ENCODE measurements at places on chromosomes 13 and 19.

DNA sequence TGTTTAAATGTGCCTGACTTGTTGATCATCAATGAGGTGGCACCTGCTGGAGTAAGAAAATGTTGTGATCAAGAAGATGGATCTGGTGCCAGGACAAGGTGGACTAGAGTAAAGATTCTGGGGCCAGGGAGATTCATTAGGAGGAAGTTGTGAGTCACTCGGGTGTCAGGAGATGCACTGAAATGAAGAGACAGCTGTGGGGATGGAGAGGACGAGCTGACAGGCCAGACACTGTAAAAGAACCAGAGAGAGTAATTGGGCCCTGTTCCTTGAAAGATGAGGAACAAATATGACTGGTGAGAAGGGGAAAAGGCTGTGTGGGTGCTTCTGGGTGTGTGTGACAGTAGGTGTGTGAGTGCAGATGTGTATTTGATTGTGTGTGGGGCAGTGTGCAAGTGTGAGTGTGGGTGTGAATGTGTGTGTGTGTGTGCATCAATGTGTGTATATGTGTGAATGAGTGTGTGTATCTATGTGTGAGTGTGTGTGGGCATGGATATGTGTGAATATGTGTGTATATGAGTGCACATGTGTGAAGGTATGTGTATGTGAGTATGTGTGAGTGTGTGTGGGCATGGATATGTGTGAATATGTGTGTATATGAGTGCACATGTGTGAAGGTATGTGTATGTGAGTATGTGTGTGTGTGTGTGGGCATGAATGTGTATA, 260.5 kb downstream of the RFC3 start:
- no peak for DNase-seq

DNA sequence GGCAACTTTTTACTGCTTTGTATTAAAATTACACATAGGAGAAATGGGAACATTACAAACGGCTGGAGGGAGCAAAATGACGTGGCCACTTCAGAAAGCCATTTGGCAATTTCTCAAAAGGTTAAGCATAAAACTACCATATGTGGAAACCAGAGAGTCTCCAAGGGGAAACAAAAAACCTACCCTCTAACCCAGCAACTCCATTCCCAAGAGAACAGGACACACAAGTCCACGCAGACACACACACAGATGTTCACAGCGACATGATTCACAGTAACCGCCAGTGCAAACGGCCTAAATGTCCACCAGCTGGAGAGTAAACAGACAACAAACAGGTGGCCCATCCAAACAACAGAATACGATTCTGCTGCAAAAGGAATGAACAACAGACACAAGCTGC, 37.2 kb downstream of the STK24 start:
- DNase-seq: no peak

DNA sequence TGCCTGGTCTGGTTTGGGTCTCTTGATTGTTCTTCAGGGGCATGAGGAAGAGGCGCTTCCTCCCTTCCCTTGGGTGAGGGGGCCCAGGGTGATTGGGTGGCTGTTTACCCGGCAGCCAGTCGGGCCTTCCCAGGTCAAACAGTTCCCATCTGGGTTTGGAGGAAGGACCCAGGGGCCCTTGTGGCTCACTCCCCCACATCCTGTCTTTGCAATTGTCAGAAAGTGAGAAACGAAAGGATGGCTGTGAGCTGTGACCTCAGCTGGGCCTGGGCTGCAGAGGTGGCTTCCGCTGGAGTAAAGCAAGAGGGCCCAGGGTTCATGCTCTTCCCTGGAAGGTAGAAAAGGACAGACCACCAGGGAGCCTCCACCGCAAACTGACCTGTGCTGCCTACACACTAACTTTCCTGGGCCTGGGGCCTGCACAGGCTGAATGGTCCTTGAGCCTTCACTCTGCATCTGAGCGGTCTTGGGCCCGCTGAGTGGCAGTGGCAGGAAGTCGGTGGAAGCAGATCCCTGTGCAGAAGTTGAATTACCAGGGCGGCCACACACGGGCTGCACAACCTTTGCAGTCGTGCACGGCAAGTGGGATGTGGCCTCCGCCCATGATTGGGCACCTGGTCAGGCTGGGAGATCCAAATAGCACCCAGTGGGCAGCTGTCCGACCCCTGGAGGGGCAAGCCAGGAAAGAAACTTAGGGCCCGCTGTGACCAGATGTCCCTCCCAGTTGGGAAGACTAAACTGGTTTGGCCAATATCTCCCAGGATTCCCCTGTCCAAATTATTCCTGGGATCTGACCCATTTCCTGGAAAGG, 5.3 kb upstream of the CD79A start:
- no peak for DNase-seq

DNA sequence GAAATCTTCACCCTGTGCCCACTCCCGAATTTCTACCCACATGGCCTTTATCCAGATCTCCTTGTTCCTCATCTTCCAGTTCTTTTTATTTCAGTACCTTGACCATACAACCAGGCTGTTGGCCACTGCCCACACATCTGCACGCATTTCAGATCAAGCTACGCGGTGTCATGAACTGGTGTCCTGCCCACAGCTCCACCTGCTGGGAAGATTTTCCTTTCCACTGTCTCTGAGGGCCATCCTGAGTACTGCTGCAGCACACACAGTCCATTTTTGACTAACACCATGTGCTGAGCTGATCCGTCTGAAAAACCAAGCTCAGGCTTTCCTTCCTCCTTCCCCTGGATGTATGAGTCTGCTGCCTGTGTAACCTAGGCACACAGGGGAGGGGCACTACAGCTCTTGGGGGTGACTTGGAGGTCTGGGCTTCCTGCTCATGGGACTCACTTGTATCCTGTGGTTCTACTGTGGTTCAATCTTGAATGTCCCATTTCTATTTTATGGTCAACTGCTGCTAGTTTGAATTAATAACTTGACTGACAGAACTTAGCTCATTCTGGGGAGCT, 71.9 kb downstream of the WASF3 start:
- no peak for DNase-seq

DNA sequence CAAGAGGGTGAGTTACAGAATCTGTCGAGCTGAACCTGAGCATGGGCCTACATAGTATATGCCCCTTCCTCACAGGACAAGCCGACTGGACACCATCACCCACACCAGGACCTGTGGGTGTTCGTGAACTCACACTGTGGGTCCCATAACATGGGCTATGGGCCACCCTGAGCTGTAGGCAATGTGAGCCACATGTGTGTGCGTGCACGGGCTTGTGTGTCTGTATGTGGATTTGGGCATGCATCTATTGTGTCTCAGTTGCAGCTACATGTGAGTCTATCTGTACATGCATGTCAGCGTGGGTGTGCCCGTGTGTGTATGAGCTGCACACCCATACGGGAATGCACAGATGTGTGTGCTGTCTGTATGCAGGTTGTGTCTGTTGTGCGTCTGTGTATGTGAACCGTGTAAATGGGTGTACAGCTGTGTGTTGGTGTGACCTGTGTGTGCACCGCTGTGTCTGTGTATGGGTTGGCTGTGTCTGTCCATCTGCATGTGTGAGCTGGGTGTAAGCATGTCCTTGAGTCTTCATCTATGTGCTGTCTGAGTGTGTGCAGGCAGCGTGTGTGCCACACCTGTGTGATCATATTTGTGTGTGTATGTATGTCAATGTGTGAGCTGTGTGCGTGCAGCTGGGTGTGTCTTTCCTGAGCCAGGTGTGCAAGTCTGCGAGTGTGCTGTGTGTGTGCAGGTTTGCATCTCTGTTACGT, 1.7 kb downstream of the NOTCH3 start:
- DNase-seq: no peak

- DNase-seq: no peak
Observed at GRCh38 chr13:89951341-89951740, 1396.1 kb upstream of the MIR17HG start.

DNA sequence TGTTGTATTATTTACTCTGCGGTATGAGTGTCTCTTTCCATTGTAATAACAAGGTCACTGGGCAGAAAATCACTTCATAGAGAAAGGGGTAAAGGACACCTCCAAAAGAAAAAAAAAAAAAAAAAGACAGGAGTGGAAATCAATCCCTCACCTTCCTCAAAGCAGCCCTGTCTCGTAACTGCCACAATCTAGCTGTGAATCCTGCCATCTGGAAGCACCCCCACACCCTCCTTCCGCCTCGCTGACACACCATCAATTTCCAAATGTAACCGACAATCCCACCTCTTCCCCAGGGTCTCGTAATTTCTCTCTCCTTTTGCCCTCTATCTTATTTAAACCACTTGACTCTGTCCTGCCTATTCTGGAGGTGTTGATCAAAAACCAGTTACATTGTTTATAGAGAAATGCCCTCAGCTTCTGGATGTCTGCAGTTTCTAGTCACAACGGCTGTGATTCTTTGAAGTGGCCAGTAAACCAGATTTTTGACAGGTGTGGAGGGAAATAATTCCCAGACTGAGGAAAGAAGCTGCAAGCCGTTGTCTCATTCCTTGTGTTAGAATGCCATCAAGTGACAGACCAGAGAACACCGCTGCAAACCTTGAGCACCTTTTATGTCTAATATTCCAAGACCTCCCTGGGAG, 9.1 kb upstream of the POP4 start:
- DNase-seq: peak; percentile 45

- no peak for DNase-seq
Observed at GRCh38 chr13:109381546-109382180, 404.7 kb downstream of the IRS2 start.

- no peak for DNase-seq
Observed at GRCh38 chr13:96696389-96696900, 297.8 kb downstream of the OXGR1 start.

- DNase-seq: no peak
Observed at GRCh38 chr19:12043752-12044422, 8.4 kb upstream of the ZNF433 start.

- DNase-seq: no peak
Observed at GRCh38 chr19:15093001-15093400, 11.0 kb downstream of the OR1I1 start.

DNA sequence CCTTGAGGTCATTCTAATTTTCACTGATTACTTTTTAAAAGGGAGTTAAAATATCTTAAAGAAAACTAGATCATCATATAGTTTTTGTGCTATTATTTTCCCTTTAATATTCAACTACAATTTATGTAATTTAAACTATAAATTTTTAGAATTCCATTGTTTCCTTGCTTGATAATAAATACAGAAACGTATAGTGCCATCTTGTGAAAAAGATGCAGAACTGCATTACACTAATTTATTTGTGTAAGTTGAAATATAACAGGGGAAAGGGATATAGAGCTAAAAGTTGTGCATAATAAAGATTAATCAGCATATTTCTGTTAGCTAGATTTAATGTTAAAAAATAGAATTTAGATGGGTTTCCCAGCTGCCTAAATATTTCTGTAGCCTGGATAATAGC, 61.5 kb upstream of the TDRD3 start:
- no peak for DNase-seq

DNA sequence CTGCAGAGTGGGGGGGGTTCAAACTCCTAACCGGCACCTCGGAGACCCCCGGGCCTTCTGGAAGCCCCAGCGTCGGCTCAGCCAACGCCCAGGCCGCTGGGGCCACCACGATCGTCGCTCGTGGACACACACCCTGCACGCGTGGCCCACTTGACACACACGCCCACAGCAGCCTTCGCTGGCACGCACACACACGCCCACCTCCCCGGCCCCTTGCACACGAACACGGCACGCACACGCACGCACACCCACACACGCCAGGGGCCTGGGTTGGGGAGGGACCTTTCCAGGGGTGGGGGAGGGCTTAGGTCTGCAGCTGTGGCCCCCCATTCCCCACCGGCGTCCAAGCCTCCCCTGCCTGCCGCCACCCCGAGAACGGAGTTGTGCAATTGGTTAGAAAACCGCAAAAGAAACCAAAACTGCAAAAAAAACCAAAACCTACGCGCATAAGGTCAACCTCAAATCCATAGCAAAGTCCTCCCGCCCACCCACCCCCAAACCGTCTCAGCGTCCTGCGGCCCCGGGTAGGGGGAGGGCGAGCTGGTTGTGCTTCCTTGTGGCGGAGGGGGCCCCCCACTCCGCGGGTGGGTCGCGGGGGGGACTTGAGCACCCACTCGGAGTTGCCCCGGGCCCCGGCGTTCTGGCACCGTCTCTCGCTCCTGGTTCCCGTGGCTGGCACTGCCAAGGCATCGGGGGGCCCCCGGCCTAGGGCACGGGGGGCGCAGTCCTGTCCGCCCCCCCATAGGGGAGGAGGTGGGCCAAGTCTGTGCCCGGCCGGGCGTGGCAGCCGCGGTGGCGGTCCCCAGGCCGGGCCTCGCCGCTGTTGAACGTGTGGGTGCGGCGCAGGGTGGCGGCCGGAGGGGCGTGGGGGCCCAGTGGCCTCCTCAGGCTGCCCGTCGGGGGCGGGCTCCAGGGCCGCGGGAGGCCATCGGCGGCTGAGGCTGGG, 3.3 kb upstream of the LRG1 start:
- DNase-seq: no peak

GRCh38 chr19:54482889-54483288, 9.8 kb upstream of the CDC42EP5 start:
- no peak for DNase-seq

- no peak for DNase-seq
Observed at GRCh38 chr19:46783670-46784069, 4.7 kb downstream of the SLC1A5 start.

DNA sequence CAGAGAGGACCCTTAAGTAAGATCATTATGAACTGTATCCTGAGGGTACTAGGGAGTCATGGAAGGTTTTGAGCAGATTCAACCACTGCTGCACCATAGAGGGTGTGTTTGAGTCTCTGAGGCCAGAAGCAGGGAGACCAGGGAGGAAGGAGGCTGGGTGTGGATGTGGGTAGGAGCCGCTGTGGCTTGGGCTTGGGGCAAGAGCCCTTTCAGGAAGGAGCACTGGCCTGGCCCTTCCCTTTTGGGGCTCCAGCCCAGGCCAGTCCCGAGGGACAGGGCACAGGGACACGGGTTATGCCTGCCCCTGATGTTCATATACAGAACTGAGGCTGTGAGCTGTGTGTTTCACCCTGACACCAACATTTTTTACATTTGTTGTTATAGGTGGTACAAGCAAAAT, 7.2 kb downstream of the CIC start:
- DNase-seq: no peak

DNA sequence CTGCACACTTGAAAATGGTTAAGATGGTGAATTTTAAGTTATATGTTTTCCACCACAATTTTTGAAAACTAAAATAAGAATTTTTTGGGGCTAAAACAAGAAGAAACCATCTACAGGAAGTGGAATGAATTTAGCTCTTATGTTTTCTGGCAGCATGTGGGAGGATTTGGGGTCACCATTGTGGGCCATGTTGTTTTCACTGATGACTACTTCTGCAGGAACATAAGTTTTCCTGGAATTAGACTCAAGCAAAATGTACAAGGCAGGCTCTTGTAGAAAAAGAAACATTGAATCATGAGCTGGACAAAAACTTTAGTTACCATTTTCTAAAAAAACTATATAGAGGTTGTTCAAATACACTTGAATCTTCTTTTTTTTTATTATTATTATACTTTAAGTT, 125.3 kb upstream of the C1QTNF9B start:
- no peak for DNase-seq

- DNase-seq: no peak
Observed at GRCh38 chr13:38635030-38635429, 51.8 kb upstream of the FREM2 start.

All from HEK293T (cell line).